Cardiac muscle cell (in vitro differentiated cells and primary cell): ENCODE measurements at places on chromosomes 13 and 19.

DNA sequence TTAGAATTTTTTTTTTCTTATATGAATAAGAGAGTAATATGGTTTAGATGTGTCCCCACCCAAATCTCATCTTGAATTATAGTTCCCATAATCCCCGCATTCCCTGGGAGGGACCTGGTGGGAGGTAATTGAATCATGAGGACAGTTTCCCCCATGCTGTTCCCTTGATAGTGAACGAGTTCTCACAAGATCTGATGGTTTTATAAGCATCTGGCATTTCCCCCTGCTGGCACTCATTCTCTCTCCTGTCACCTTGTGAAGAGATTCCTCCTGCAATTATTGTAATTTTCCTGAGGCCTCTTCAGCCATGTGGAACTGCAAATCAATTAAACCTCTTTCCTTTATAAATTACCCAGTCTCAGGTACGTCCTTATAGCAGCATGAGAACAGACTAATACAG lies 205.7 kb downstream of the MYO16 start:
- no peak for DNase-seq

DNA sequence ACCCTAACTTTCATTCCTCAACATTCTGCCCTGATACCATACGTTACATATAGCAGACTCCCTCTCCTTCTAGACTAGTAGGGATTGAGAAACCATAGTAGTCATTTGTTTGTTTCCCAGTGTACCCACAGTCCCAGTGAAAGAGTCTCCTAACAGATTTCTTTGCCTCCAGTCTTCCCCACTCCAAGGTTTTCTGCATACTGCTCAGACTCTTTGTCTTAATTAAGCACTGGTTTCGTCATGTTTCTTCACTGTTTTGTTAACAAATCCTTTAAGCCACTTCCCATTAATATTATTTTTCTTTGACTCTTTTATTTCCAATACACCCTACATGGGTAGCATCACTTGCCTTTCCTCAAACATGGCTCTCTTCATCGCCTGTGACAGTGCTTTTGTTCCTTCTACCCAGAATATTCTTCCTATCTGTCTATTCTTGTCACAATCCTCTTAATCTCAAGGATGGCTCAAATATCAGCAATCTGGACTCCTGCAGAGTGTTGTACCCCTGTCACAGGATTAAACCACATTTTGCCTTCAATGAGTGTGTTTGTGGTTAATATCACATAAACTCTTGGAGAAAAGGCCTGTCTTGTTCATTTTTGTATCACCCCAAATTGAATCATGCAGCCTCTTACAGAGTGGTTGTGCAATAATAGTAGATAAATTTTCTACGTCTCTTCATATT lies 92.7 kb upstream of the KLF12 start:
- DNase-seq, result no peak

- no peak for DNase-seq
Observed at GRCh38 chr13:75801388-75801945, 165.3 kb downstream of the LMO7 start.

- DNase-seq, result no peak
Observed at GRCh38 chr19:10141479-10141878, 21.8 kb upstream of the EIF3G start.
